ENCODE measurements at places on chromosomes 1 and 21.
A peak's percentile ranks its signal among the peaks of the same experiment; 100 is the strongest.

DNA sequence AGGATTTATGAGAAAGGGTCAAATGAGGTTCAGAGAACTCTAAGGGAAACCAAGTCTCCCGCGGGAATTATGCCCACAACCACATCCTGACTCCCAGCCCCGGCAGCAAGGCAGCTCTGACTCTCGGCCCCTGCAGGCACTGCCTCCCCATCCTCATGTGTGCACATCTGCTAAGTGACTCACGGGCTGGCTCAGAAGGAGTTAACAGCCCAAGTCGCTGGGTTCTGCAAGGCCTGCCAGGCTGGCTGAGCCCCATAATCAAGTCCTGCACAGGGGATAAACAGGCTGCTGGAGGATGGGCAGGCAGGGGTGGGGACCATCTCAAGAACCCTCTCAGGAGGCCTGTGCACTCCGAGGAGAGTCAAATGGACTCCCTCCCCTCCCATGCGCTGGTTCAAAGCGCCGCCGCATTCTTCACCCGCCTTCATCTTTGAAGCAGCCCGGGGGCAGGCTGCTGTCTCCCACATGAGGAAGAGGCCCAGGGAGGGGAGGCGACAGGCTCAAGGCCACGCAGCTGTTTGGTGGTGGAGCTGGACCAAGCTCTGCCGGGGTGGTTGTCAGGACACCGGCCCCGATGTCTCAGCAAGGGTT is 344.3 kb downstream of the MATN1 start:
- peak; percentile 95 for DNase-seq

- DNase-seq, result no peak
These were observed 25.4 kb upstream of the SRP9 start for GRCh38 chr1:225752245-225752644.

DNA sequence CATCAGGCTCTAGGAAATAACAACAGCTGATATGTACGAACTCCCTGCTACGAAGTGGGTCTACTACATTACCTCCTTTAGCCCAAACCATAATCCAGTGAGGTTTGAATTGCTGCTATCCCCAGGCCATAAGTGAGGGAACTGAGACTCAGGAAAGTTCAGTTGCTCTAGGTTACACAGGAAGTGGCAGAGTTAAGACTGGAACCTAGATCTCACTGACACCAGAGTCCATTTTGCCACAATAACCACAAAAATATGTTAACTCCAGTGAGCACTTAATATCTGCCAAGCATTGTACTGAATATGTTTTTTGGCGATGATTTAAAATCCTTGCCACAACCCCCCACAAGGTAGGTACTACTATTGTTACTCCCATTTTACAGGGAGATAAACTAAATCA is 8.9 kb upstream of the TADA1 start:
- DNase-seq, result no peak

DNA sequence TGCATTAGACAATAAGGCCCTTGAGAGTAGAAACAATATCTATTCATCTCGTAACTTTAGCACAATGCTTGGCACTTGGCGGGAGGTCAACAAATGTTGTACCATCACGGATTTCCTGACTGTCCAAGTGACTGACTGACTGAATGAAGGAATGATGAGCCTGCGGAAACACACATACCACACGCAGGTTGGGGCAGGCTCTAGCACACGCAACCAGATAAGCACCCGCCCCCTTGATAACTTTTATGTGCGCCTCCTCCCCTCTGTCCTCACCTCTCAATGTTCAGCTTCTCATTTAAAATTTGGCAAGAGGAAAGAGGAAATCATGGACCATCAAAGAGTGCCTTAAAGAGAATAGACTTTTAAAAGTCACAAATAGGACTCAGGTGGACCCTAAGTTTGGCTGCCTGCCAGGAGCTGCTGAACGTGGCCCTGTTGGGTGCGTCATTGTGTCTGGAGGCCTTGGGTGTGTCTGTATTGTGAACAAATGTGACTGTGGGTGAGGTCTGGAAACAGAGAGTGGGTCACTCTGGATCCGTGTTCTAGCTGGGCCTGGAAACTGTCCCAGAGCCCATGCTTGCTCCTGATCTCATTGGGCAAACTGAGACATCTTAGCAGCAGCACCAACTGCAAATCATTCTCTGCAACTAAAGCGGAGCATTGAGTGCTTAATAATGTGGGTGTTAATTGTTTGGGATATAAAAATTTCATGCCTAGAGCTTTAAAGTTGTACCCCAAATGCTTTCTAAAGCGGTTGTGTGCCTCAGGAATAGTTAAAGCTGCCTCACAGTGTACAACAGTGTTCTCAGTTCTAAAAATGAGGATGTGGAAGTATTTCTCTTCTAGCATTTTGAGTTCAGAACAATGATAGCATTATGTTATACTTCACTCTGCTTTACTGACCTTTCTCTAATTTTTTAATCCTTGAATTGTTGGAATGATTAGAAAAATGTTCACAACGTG is 47.6 kb upstream of the ABCG1 start:
- no peak for DNase-seq

DNA sequence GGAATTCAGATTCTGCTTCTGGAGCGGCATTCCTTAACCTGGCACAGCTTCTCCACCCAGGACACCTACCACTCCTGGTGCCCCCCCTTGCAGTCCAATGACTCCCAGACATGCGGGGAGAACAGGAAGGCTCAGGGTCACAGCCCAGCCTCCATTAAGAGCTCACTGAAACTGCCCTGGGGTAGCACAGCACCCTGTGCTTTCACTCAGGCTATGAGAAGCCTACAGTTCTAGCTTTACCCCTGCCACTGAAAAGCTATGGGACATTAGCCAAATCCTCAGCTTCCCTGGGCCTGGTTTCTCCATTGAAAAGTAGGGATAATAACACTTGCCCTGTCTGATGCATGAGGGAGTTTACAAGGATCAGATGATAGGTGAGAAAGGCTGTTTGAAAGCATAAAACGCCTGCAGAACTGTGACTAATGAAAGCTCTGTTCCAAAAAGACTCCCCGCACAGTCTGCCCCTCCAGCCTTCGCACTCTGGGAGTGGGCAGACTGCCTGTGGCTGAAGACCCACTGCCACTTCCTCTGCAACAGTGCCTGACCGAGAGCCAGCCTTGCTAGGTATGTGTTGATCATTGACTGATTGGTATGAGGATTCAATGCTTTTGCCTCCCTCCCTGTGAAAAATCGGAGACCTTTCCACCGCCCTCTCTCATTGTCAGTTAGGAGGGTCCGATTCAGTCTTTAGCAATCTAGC is 2.7 kb upstream of the CLDN19 start:
- DNase-seq, result no peak

DNA sequence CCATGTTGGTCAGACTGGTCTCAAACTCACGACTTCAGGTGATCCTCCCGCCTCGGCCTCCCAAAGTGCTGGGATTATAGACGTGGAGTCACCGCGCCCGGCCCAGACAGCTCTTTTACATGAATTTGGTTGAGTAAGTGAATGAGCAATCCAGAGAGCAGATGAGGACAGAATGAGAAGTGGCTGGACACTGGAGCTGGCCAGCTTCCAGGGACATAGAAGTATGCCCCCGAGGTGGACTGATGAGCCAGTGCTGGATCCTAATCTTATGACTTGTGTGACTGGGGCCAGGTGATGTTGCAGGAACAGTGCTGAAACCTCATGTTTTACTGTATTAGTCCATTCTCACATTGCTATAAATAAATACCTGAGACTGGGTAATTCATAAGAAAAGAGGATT is 35.9 kb upstream of the KANK4 start:
- DNase-seq, result no peak

DNA sequence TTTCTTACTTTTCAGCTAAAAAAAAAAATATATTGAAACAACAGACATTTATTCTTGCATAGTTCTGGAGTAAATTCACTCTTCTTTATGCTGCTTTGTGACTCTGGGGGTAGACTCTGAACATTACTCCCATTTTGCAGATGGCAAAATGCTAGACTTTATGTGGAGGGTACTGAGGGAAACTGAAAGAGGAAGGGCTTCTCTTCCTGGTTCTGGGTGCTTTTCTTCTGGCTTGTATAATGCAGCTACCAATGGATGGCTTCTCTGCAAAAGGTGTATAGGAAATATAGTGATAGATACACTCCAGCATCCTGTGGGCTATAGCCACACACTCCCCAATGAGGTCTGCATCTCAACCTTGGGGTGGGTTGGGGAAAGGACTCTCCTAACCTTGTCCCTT is 19.7 kb upstream of the ZBTB40 start:
- no peak for DNase-seq

DNA sequence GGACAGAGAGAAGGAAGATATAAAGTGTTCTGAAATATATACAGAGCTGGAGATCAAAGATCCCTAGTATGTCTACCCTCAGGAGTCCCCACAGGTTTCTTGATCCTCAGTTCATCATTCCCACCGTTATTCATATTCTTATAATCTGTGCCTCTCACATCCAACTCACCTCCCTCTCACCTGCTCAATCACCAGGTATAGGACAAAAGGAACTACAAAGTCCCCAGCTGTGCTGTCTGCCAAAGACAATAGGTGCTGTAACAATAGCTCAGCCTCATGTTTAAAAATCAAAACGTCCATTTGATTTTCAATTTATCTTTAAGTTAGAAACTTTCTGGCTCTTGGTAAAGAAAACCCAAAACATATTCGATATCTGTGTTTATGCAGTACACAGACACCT is 121.1 kb upstream of the PKN2 start:
- DNase-seq, result no peak

GRCh38 chr1:244012202-244012601 is 38.9 kb upstream of the ZBTB18 start:
- peak; percentile 21 for DNase-seq

DNA sequence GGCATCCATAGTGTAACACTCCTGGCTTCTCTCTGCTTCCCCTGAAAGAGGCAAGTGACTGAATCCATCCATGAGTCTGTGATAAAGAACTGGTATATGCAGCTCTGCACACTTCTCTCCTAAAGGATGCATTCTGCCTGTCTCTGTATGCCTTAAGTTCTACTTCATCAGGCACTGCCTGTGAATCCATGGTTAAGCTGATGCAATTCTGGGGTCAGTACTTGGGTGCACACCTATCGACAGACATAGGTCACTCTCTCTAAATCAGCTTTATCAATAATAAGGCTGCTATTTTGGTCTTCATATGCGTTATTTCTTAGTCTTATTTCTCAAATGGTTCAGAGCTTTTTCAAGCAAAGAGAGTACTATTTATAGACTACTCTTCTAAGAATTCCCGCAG is 32.7 kb upstream of the PTP4A2 start:
- no peak for DNase-seq

- no peak for DNase-seq
These were observed 21.3 kb downstream of the DMBX1 start for GRCh38 chr1:46510998-46511365.

- DNase-seq, result no peak
These were observed 4.2 kb downstream of the SLAMF7 start for GRCh38 chr1:160743266-160743665.

- DNase-seq, result peak; percentile 9
These were observed 22.7 kb downstream of the KRTAP10-1 start for GRCh38 chr21:44517175-44517899.

- DNase-seq, result no peak
These were observed 143.9 kb downstream of the SIPA1L2 start for GRCh38 chr1:232486006-232486405.

- no peak for DNase-seq
These were observed 701 bp upstream of the INSRR start for GRCh38 chr1:156859523-156860112.

GRCh38 chr1:101004670-101005069 is 20.9 kb downstream of the DPH5 start:
- DNase-seq, result peak; percentile 47

- DNase-seq, result no peak
These were observed 7.4 kb upstream of the RGS13 start for GRCh38 chr1:192628396-192629057.

DNA sequence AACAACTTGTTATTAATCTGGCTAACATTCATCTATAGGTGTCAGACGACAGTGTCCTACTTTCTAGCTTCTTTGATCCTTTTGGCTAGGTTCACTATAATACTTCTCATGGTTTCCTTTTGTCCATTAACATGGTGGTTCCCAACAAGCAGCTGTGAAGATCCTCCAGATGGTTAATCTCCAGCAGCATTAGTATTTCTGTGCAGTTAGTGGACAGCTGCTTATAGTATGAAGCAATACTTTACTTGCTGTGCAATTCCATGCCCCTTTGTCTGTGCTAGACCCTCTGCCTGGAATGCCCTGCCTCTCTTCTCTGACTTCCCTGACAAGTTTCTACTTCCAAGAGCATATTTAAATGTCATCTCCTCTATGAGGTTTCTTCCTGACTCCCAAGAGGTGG is 41.7 kb upstream of the ARHGAP29 start:
- no peak for DNase-seq

DNA sequence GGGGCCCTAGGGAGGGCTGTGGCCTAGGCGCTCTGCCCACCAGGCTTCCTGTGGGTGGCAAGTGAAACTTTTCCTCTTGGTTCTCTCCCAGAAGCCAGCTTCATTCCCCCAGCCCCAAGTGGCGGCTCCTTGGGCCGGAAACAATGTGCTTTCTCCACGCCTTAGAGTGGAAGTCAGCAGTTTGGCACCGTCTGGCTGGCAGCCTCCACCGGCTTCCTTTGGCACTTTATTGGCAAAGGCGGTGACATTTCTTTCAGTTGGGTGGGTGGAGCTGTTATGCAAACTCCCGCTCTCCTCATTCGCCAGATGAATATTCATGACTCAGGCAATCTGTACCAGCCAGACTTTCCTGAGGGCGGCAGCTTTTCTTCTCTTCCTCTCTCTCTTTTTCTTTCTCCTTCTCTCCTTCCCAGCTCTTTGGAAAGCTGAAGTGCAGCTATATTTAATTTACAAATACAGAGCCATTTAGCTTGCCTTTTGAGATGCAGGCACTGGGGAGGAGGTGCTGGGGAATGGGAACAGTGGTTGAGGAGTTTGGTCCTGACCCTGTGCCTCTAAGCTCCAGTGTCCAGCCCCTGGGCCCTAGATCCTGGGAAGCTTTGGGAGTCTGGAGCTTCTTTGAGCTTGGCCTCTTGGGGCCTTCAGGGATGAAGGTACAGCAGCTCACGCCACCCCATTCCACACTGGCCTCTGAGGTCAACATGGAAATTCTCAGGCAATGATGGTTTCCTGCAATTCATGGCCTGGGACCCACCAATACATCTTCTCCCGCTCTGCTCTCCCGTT is 67.8 kb upstream of the POU3F1 start:
- peak; percentile 37 for DNase-seq

DNA sequence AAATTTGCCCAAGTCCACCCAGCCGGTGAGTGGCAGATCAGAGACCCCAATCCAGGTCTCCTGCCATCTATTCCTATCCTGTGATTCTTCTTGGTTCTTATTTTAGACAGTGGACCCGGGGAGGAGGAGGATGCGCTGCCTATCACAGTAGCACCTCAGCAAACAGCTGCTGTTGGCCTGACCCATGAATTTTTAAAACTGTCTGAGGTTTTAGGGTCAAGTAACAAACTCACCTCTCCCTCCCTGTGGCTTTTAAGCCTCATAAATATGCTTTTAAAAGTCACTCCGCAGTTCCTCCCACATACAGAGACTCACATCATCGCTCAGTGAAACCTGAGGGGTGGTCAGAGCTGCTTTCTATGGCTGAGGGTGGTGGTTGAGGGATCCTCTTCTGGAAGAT is 128.6 kb downstream of the NAV1 start:
- no peak for DNase-seq

DNA sequence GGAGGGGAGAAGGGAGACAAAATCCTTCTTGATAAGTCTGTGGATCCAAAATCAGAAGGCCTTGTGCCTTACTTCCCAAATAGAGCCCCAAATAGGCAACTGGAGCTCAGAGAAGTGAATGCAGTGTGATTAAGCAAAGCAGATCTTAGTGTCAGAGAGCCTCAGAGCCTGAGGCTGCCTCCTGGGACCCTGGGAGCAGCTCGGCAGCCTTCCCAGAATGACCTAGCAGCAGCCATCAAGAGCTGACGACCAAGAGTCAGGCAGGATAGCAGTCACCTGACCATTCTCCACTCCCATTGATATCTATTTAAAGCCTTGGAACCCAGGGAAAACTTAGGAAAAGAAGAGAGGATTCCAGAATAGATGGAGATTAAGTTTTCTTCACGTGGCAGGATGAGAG is 78.0 kb upstream of the SMYD2 start:
- no peak for DNase-seq
